ENCODE measurements at places on chromosomes 2 and 18.

DNA sequence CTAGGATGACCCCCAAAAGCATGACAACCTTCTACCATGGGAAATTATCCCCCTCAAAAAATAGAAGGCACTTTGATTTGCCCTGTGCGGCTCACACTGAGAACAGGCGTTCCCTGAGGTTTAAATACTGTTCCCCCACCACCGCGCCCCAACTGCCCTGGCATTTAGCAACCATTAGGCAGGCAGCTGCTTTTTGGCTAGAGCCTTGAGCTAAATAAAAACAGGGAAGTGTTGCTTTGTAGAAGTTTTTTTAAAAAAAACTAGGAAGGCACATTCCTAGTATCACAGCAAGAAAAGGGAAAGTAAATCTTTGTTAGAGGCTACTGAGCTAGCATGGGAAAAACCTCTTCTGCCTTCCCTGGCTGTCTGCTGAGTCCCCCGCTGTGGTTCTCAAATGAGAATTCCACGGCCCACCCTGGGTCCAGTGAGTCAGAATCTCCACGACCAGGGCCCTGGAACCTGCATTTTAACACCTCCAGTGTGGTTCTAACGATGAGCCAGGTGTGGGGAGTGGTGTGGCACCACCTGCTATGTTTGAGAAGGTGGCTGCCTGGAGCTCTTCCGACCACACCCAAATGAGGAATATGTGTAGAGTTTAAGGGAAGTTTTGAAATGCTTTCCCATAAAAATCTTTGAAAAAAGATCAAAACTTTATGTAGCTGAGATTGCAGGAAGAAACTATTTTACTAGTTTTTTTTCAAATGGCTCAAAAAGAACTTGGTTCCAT is 66.4 kb downstream of the VIT start:
- no peak for DNase-seq

DNA sequence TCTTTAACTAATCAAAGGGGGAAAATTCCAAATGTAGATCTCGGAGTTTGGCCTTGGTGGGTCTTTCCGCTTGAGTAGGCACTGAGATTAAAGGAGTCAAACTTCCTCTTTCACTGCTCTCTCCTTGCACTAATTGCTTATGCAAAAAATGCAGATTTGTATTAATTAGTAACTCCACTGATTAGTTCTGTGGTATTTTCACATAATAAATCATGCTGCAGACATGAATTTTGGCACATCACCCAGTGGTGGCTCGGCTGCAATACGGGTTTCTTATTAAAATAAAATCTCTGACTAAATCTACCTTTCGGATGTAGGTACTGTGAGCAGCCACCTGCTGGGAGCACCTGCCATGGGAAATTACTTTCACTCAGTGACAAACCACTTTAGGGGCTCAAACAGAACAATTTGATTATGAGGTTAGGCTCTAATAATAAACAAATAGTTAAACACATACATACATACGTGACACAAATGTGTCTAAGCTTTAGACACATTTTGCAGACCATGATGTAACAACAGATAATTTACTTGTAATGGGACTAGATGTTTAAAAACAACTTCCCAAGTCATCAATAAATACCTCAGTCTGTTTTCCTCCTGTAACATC is 6.4 kb upstream of the NEUROD1 start:
- no peak for DNase-seq

- DNase-seq = no peak
Measured at GRCh38 chr2:171136024-171136423, 24.7 kb downstream of the TLK1 start.

GRCh38 chr2:7694076-7694985 is 777.1 kb downstream of the RNF144A start:
- no peak for DNase-seq

GRCh38 chr2:168559187-168559586 is 103.1 kb downstream of the CERS6 start:
- DNase-seq = no peak

- no peak for DNase-seq
Measured at GRCh38 chr2:176392249-176392648, 123.0 kb downstream of the MTX2 start.

DNA sequence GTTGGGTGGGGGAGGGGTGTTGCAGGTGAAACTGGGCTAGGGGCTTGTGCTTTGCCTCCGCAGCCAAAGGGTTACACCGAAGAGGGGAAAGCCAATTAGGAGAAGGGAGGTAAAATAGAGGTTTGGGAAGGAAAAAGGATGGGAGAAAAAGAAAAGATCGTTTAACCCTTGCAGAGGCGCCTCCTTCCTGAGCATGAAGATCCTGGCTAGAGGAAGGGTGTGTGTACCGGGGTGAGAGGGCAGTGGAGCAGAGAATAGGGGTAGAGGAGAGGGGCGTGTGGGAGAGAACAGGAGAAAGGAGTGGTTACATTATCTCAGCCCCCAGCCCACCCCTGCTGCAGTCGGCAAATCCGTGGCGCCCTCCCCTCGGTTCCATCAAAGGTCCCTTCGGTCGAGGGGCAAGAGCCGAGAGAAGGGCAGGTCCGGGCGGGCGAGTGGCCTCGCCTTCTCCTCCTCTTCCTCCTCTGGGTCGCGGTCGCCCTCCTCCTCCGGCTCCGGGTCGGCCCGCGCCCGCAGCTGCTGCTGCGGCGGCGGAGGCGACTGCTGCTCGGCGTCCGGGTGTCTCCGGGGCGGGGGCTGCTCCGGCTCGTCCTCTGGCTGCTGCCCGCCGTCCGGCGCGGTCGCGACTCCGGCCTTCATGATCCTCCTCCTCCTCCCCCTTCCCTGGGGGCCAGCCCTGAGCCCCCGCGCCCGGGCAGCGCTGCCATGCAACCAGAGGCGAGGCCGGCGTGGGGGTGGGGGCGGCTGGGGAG is 1.1 kb downstream of the MARCHF4 start:
- DNase-seq = no peak

DNA sequence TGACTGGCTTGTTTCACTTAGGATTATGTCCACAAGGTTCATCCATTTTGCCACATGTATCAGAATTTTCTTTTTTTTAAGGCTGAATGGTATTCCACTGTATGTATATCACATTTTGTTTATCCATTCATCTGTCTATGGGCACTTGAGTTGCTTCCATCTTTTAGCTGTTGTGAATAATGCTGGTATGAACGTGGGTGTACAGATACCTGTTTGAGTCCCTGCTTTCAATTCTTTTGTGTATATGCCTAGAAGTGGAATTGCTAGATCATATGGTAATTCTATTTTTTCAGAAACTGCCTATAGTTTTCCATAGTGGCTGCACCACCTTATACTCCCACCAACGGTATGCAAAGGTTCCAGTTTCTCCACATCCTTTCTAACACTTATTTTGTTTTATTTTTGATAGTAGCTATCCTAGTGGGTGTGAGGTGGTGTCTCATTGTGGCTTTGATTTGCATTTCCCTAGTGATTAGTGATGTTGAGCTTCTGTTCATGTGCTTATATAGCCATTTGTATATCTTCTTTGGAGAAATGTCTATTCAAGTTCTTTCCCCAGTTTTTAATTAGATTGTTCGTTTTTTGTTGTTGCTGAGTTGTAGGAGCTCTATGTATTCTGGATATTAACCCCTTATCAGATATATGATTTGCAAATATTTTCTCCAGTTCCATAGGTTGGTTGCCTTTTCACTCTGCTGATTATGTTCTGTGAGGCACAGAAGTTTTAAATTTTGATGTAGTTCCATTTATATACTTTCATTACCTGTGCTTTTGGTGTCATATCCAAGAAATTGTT is 40.7 kb downstream of the TTC39C start:
- DNase-seq = no peak

DNA sequence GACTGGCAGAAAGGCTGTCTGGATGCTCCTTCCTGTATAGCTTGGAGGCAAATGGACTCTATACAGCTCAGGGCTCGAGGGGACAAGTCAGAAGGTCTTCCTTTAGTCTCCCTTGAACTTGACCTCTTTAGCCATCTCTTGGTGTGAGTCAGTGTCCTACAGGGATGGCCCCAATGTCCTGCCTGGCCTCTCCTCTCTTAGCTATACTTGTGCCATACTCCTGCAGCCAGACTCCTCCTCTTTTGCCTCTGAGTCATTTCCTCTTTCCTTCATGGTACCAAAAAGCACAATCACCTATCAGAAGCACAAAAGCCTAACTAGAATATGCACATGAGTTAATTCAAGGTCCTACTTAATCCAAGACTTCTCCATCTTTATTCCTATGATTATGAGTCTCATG is 112.7 kb downstream of the XRCC5 start:
- no peak for DNase-seq

GRCh38 chr2:219497495-219498279 is 1.0 kb upstream of the GMPPA start:
- DNase-seq = no peak

DNA sequence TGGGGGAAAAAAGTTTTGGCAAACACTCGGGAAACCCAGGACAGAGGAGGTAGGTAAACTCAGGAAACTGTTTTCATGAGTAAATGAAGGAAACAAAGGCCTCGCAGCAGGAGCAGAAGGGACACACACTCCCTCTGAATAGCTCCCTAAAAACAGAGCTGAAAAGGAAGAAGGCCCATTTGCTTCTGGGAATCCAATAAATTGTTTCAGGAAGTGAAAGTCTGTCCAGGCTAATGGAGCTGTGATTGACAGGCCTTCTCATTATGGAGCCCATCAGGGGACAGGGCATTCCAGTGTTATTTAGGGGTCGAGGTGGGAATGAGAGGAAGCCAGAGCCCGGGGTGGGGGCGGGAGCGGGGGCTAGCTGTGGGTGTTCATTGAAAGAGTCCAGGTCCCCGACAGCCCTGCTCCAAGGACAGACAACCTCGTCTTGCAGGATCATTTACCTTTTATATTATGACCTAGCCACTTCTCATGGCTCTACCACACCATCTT is 81.2 kb downstream of the GBX2 start:
- no peak for DNase-seq

DNA sequence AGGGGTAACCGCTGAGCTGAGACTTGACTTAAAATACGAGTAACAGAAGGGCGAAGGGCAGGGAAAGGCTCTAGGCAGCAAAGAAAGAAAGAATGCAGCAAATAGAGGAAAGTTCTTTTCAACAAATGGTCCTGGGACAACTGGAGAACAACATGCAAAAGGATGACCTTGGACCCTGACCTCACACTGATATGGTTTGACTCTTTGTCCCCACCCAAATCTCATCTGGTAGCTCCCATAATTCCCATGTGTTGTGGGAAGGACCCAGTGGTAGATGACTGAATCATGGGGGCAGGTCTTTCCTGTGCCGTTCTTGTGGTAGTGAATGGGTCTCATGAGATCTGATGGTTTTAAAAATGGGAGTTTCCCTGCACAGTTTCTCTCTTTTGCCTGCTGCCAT is 33.9 kb downstream of the ST3GAL5 start:
- DNase-seq = no peak

- no peak for DNase-seq
Measured at GRCh38 chr2:150571121-150571520, 83.7 kb upstream of the RND3 start.

DNA sequence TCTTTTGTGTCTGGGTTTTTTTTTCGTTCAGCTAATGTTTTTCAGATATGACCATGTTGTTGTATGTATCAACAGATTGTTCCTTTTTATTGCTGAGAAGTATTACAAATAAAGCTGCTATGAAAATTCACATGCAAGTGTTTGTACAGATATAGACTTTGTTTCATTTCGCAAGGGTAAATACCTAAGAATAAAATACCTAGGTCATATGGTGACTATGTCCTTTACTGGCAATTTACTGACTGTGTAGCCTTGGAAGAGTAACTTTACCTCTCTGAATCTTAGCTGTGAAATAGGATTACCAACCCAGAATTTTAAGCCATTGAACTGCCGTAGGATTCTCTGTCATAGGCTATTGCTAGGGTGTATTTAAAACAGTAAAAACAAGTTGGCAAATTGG is 19.0 kb upstream of the DNAH6 start:
- no peak for DNase-seq

GRCh38 chr2:101204400-101205115 is 48.1 kb upstream of the CNOT11 start:
- DNase-seq = no peak

GRCh38 chr2:186995092-186995491 is 146.1 kb upstream of the ZSWIM2 start:
- no peak for DNase-seq

DNA sequence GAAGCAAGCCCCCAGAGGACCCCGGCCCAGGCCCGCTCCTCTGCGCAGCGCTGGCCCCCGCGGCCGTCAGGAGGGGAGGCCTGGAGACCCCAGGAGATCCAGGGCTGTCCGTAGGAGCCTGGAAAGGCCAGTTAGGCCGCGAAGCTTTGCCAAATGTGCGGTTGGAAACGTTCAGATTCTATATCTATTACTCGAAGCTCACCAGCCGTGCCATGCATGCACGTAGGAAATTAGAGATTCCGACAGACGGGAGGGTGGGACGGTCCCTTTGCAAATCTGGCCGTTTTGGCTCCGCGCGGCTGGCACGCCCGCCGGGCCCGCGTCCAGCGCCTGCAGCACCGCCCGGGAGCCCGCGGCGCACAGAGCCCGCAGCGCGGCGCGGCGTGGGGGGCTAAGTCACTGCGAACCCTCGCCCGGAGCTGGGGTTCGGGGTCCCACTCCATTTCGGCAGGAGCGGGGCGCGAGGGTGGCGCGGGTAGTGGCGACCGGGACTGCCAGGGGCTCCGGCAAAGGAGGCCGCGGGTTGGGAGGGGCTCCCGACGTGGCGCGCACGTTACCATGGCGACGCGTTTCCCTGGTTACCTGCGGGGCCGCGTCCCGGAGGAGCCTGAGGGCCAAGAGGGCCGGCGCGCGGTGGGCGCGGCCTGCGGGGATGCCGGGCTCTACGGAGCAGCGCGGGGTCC is 488.6 kb upstream of the SMIM21 start:
- DNase-seq = no peak

DNA sequence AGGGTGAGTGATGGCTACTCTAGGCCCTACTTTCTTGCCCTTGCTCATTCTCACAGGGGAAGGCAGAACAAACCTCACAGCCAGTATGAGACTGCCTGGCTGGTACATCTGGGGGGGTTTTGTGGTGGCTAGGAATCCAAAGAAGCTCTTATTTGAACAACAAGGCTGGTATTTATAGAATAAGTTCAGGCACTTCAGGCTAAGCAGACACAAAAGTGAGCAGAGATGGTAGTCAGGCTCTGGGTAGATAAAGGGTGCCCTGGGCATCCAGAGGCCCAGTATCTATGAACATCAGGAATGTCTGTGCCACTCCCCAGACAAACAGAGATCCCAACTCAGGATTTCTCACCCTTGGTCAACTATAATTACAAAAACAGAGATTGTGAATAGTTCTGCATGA is 57.2 kb upstream of the RTN4 start:
- no peak for DNase-seq

GRCh38 chr2:112614201-112614840 is 29.9 kb downstream of the CHCHD5 start:
- no peak for DNase-seq

- DNase-seq = no peak
Measured at GRCh38 chr2:72003124-72003523, 144.5 kb downstream of the CYP26B1 start.

GRCh38 chr2:79717364-79718007 is 204.6 kb downstream of the CTNNA2 start:
- DNase-seq = no peak

DNA sequence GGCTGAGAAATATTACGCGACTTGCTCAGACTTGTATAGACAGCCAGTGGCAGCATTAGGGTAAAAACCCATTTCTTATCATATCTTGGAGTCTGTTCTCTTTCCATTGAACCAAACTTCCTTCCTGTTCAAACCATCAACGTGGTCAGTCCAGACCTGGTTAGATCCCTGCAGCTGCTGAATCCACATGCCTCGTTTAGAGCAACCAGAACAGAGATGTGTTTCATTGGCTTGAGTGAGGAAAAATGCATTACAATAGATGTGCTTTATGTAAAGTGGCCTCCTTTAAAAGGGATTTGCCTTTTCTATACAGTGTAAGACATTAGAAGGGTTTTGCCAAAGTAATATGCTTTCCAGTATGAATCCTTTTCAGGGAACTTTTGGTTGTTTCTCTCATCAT is 232.4 kb downstream of the MEIS1 start:
- DNase-seq = no peak

- no peak for DNase-seq
Measured at GRCh38 chr2:172561270-172561669, 5.4 kb downstream of the PDK1 start.

Data from stimulated activated CD4-positive, alpha-beta T cell treated with anti-CD3 and anti-CD28 coated beads, Interleukin-1b, Interleukin-23, amount 100 ng/mL, for 1 hour (primary cell).